ENCODE measurements at places on chromosomes 4 and X. TPM values are rescaled to one million over a fixed set of nuclear protein-coding genes. Genes with fewer than 3 reads are reported as not detected.

DNA sequence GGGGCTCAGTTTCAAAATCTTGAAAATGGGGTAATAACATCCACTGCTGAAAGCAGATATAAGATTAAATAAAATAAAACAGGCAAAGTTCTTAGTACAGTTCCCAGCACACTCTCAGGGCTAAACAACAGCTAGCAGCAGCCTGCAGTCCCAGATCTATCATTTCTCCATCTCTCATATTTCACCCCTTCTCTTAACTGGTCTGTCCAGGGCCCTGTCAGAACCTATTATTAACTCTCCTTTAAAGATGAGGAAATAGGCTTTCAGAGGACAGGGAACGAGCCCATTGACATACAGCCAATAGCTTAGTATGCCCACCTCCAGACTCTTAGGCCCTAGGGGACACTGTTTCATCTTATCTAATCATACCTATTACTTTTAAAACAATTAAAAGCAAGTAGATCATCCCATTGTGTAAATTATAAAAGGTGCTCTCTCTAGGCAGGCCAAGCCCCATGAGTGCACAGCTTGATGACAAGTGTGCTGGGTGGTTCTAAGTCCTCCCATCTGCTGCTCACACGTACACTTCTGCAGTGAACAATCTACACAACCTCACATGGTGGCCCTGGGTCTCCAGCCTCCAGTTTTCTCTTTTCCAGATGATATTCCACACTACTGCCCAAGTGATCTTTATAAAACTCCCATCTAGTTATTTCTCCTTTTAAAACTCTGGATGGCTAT is 119.0 kb downstream of the APBB2 start:
- no peak overlapping the region for H3K27ac ChIP-seq
- H3K4me1 ChIP-seq = no peaks in the 10 kb centered on the region
- H3K4me3 ChIP-seq = no peak overlapping the region
- H3K27me3 ChIP-seq = no peaks in the 10 kb centered on the region

DNA sequence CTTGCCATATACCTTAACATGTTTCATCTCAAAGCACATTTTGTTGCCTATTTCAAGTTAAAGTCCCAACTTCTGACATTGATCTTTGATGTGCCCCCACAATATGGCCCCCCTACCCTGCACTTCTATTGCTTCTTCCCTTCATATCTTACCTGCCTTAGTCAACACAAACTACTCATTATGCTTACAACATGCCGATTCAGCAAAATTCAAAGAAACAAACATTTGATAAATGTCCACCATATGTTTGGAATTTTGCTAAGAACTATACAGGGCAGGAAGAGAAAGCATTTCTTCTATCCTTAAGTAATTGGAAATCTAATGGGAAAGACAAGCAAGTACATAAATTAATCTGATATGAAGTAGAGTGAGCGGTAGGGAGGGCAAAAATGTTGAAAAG is 25.6 kb downstream of the NAA11 start:
- no peaks in the 10 kb centered on the region for H3K4me1 ChIP-seq
- H3K4me3 ChIP-seq = no peak overlapping the region
- DNase-seq = no peak
- no peaks in the 10 kb centered on the region for H3K36me3 ChIP-seq
- no peaks in the 10 kb centered on the region for H3K27me3 ChIP-seq
- H3K27ac ChIP-seq = no peak overlapping the region

Gene FAM53A
- polyA plus RNA-seq = 2.4 TPM

Gene SYAP1
- polyA plus RNA-seq = 6.9 TPM

Gene CFI
- polyA plus RNA-seq = 15.3 TPM

Gene GNRHR
- not detected for polyA plus RNA-seq

Data from spleen (tissue), 13 donors.